Stimulated activated CD4-positive, alpha-beta T cell treated with anti-CD3 and anti-CD28 coated beads, Interleukin-4, amount 100 ng/mL, for 48 hours (primary cell): ENCODE measurements at places on chromosomes 3 and 15.

DNA sequence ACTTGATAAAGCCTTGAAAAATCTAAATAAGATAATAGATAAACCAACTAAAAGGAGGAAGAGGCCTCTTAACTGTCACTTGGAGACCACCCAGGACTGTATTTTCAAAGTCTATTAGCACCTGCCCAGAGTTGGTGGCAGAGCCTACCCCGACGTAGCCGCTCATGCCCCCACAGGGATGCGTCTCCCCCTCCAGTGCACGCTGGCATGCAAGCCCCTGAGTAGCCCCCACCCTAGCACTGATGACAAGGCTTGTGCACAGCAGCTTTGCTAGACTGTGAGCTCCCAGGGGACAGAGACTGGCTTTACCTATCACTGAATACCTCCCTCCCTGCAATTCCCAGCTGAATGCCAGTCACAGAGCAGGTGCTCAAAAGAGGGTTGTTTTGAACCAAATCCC is 54.1 kb upstream of the HES1 start:
- DNase-seq: no peak

DNA sequence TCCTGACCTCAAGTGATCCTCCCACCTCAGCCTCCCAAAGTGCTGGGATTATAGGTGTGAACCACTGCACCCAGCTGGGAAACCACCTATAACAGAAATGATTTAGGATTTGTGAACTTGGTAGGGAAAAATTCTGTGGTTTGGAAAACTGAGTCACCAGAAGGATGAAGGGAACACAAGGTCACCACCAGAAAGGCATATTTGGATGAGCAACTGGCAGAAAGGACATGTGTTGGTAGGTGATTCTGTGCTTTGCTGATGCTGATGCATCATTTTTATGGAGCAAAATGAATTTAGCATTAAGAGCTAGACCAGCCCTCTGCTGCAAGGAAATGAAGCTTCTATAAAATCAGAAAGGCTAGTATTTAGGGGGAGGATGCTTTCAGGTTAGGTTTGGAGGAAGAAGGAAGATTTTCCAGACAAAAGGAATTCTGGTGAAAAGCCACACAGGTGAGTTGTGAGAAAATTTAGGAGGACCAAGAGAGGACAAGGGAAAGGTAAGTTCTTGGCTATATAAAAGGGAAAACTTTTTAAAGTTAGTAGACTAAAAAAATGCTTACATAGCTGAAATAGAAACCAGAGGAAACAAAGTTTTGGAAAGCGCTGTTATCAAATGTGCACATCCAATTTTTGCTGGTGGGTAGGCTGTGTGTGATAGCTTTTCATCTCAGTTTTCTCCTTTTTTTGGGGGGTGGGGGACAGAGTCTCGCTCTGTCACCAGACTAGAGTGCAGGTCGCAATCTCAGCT is 3.6 kb downstream of the PXK start:
- DNase-seq: no peak

DNA sequence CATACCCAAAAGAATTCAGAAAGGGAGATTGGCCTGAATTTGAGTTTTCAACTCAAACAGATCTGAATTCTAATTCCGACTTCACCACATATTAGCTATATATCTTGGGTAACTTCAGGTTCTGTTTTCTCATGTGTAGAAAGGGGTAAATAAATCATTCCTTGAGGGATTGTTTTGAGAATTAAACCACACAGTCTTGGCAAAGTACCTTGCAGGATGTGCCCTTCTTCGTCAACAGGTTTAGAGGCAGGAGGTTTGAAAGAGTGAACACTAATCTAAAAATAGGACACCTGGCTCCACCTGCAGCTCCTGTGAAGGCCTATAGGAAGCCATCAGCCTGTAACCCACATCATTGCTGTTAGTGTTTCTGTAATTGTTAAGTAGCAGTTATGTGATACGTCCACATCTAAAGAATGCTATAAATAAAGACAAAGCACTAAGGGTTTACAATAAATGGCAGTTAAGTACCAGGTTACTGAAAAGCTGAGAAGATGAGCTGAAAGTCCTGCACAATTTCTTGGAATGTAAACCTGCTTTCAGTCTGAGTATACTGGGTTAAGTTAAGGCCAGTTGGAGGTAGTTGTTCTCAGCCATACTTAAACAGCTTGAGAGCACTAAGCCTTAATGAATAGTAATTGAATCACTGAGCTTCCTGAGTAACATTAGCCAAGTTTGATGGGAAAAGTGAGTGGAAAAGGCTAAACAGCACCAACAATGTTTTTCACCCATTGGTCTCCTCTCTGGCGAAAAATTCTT is 6.0 kb downstream of the CCDC80 start:
- DNase-seq: no peak

DNA sequence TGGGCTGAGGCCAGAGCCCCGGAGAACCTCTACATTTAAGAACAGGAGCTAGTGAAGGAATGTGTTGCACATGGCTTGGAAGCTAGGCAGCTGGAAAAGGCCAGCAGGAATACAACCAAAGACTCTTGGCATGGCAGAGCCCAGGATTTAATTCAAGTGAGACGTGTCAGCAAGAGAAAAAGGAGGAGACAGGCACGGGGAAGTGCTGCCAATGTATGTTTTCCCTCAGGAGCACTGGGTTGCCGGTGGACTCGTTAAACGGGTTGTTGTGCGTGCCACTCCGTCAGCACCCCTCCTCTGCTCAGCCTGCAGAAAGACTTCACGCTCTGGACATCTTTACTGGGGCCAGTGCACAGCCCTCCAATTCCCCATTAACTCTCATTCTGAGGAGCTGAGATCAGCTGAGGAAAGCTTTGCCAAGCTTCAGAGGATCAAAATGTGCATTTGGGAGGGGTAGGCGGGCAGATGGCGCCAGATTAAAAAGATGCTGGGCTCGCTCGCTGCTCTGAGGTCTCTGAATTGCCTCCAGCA is 103.7 kb downstream of the PDZRN3 start:
- no peak for DNase-seq

- no peak for DNase-seq
Measured at GRCh38 chr3:179375091-179375999, 27.8 kb downstream of the MFN1 start.

GRCh38 chr3:36763850-36764703 is at the start of gene DCLK3:
Gene DCLK3 (minus strand): TSS chr3:36764553. CDS start chr3:36764263, 290 bp downstream.
- peak; percentile 13 for DNase-seq

DNA sequence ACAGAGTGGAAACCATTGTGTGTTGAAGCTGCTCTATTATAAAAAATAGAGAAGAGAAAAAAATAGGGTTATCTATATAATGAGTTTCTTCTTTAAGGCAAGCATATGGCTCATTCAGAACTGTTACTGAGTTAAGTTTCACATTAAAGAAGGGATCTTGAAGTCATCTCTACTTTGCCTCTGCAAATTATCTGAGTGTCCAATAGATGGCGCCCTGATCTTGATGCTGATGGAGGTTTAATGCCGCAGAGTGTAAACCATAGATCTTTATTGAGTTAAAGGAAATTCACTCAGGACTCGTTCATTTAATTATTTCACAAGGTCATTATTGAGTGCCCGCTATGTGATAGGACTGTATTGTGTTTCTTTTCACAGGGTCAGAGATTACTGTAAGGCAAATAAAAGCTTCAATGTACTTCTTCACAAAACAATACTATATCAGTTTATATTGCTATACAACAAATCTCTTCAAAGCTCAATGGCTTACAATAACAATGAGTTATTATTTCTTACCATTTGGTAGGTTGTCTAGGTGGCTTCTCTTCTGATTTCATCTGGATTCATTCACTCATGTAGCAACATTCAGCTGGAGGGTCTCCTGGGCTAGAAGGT is 171.4 kb downstream of the NSUN3 start:
- DNase-seq: no peak

GRCh38 chr15:90991587-90992285 is 2.6 kb downstream of the PRC1 start:
- no peak for DNase-seq

- DNase-seq: no peak
Measured at GRCh38 chr15:47414207-47414606, 303.1 kb upstream of the SEMA6D start.

- no peak for DNase-seq
Measured at GRCh38 chr3:60140160-60140559, 1090.3 kb upstream of the CFAP20DC start.

- DNase-seq: no peak
Measured at GRCh38 chr3:25460751-25461150, 32.7 kb downstream of the RARB start.

- no peak for DNase-seq
Measured at GRCh38 chr3:156548902-156549301, 6.0 kb downstream of the SSR3 start.

- no peak for DNase-seq
Measured at GRCh38 chr15:75590239-75590638, 11.1 kb upstream of the PTPN9 start.

DNA sequence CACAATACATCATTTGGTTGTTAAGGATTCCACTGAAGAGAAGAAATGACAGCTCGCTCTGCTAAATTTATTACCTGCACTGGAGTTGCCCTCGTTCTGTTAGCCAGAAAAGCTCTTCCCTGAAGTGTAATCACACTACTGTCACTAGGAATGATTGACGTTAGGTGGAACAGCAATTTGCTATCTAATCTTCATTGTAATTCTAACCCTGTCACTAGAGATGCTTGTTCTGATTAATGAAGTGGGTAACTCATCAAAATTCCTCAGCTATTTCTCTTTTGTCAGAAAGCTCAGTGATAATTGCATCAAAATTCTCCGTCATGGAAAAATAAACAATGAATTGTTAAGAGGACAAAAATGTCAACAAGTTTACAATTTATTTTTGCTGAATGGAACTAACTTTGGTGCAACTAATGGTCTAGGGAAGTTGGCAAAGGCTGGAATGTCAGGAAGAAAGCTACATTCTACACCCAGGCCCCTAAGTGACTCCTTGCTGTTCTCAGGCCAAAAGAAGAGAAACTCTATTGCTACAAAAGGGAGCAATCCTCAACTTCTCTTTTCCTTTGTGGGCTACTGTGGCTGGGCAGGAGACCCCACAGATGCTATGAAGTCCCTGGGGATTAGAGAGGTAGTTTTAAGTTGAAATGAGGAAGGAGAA is 34.1 kb downstream of the CCDC191 start:
- DNase-seq: no peak

GRCh38 chr3:139518926-139519842 is 20.4 kb downstream of the RBP1 start:
- no peak for DNase-seq

DNA sequence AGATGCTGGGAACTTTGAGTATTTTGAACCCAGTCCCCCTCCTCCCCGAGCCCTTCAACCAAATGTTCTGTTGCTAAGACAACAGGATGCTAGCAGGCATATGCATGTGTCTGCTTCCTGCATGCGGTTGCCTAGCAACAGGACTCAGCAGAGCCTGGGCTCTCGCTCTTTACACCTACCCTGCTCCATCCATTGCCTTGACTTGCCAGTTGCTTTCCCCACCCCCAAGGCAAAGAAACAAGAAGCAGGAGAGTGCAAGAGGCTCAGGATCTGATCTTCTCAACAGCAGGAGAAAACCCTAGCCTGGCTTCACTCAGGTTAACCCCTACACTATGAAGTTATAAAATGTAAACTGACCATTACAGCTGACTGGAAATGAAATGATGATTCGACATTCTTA is 393.0 kb downstream of the IGSF11 start:
- DNase-seq: no peak

DNA sequence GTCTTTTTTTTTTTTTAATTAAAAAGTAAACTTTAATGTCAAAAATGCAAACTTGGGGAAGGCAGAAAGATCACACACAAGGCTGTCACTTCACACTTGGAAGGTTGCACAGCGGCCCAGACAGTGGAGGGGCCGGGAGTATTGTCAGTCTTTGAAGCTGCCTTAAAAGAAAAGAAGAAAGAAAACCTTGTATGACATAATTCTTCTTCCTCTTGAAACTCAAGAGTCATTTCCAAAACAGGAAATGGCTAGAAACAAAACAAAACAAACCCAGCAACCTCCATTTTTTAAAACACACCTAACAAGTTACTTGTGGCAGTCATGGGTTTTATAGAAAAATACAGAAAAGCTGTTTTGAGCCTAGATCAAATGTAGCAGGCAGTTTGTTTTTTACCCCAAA is 68.1 kb upstream of the MAGI1 start:
- no peak for DNase-seq

GRCh38 chr3:149969110-149969939 is 1.4 kb downstream of the PFN2 start:
- DNase-seq: no peak

- DNase-seq: peak; percentile 76
Measured at GRCh38 chr3:47824541-47825473, 21.9 kb downstream of the DHX30 start.

GRCh38 chr15:100769043-100769974 is 110.3 kb upstream of the ALDH1A3 start:
- DNase-seq: no peak

DNA sequence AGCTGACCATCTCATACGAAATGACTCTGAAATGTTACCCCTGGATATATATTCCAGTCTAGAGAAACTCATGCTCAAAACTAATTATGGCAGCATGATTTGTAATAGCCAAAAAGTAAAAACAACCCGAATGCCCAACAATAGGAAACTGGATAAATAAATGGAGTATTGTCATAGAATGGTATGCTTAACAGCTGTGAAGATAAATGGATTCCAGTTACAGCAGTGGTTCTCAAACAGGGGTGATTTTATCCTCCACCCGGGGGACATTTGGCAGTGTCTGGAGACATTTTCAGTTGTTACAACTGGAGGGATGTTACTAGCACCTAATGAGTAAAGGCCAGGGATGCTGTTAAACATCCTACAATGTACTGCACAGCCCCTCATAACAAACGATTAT is 52.3 kb upstream of the PIAS1 start:
- DNase-seq: no peak

DNA sequence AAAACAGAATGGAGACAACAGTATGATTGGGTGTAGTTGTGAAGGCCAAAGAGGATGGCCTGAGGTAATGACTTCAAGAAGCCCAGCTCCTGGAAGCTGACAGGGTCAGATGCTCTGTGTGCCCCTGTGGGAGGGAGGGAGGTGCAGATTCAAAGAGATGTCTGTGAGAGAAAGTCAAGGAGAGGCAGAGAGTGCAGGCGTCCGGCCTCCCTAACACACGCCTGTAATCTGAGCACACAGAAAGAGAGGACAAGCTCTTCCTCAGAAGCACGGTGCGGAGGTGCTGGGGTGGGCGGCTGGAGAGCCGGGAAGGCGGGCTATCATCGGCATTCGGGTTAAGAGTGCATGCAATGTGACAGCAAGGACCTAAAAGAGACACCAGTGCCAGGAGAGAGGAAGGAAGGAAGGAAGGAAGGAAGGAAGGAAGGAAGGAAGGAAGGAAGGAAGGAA is 238.2 kb upstream of the HES1 start:
- no peak for DNase-seq
